ENCODE measurements at places on chromosomes 7 and 10.

DNA sequence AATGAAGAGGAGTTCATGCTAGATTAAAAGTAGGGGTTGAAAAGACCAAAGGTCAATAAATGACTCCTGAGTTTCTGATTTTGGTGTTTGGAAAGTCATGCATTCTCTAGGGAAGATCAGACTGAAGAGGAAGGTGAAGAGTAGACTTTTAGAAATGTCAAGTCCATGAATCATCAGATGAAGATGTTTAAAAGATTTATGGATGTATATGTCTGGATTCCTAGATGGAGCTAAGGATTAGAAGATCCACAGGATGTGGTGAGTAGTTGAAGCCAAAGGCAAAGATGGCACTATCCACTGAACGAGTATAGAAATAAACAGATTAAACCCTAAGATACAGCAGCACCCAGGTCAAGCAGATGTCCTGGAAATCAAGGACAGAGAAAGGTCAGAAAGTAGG is 298.5 kb downstream of the GPAM start:
- no peak for DNase-seq

DNA sequence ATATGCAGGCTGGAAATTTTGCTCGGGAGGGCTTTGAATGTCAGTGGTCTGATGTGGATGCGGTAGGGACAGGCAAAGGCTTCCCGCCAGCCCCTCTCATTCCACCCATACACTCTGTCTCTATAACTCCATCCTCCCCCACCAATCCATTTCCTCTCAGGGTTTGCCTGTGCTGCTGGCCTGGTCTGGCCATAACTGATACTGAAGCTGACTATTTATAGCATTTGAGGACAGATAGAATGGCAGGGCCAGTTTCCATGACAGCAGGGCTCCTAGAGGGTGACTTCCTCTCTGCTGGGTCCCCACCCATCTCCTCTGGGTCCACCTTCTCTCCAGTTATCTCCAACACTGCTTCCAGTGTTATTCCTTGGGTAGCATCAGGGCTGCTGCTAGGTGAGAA is 6.6 kb upstream of the PDLIM1 start:
- DNase-seq: no peak

DNA sequence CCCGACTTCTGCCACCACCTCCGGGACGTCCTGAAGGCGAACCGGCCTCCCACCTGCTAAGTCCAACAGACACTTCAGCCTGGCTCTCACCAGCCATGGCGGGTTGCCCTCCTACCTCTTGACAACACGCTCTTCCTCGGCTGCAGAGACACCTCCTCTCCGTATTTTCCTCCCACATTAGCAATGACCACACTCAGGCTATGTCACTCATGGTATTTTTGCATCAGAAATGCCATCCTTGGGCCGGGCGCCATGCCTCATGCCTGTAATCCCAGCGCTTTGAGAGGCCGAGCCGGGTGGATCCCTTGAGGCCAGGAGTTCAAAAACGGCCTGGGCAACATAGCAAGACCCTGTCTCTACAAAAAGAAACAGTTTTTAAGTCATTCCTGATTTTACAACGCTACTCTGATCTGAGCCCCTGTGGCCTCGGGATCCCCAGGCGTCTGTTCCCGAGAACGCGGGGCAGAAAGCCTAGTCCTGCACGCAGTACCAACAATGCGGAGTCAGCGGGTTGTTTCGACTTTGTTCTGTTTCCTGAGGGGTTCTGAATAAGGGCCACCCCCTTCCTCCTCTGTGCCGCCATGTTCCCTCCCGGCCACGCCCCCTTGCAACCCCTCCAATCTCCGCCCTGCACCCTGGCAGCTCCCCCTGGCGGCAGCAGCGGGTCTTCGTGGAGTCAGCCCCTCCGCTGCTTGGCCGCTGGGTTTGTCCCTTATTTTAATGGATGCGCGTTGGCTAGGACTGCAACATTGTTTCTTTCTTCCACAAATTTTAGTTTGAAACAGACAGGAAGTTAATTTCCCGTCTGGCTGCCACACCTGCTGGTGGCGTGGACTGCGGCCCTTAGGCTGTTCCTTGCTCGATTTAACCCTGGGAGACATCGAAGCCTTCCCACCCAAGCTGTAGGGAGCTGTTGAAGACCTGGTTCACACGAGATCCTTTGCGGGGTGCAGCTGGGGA is 9.7 kb upstream of the ZFAND2A start:
- DNase-seq: peak; percentile 97

- DNase-seq: no peak
These were observed 92.2 kb downstream of the SEMA3C start for GRCh38 chr7:80826520-80827238.

DNA sequence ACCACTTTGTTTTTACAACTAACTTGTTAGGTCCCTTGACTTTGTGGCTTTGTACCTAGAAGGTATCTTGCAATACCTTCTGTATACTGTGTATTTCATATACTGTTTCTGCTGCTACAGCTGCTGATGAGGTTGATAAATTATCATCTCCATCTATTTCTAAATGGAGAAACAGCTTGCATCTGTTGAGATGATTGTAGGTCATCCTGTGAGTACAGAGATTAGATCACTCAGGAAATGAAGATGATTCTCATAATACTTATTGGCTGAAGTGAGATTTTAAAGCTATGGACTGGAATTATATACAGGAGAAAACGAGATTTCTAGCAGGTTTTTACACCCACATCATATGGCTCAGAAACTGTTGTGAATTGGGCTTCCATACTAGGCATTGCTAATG is 280.5 kb downstream of the KCND2 start:
- DNase-seq: no peak

Data from suppressor macrophage (primary cell).